ENCODE measurements at places on chromosomes 7 and 10.

DNA sequence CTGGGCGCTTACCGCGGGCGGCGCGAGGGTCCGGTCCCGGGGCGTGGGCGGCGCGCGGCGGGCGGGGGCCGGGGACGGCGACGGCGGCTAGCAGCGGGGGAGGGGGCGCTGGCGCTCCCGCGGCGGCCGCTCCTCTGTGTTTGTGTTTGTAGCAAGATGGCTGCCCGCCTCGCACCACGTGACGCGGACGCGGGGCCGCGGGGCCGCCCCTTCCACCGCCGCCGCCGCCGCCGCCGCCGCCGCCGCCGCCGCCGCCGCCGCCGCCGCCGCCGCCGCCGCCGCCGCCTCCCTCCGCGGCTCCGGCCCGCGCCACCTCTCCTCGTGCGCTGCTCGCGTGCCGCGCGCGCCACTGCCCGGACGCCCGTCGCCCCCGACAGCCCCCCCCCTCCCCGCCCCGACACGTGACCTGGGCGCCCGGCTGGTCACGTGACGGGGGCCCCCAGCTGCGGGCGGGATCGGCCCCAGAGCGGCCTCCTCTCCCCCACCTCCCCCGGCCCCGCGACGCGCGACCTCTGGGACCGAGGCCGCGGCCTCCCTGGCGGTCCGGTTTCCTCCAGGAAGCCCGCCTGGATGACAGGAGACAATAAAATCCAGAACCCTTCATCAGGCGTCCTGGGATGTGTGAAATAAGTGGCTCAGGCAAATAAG is at the start of gene GIGYF1:
Gene GIGYF1, minus strand, starts transcription at position 153 of the 648 bp plus-strand sequence. CDS start 6,012 bp downstream, outside the sequence.
- DNase-seq, result peak; percentile 77

GRCh38 chr10:35855155-35855947 is 213.3 kb upstream of the FZD8 start:
- no peak for DNase-seq

GRCh38 chr10:43199684-43200537 is 61.7 kb downstream of the CSGALNACT2 start:
- DNase-seq, result no peak

DNA sequence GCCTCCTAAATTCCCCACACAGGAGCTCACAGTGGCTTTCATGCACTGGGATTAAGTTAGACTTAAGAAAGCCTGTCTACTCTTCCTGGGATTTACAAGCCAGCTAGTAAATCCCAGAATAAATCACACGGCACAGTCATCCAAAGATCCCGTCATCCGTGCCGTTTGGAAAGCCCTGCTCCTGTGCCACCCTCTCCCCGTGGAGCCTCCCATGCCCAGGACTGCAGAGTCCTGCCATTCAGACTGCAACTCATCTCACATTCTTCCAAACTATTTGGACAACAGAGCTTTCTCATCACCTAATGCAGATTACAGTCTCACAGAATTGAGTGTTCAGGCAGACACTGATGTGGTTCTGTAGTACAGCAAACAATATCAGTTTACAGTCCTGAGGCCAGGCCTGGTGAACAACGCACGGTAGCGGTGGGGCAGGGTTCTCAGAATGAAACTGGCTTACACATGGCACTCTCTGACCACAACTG is 166.5 kb downstream of the EGFR start:
- no peak for DNase-seq

- DNase-seq, result no peak
Measured at GRCh38 chr7:150516956-150517745, 2.5 kb downstream of the GIMAP7 start.

- DNase-seq, result peak; percentile 17
Measured at GRCh38 chr7:129343099-129343700, 91.0 kb upstream of the STRIP2 start.

- DNase-seq, result no peak
Measured at GRCh38 chr7:112103246-112103645, 103.0 kb downstream of the DOCK4 start.

DNA sequence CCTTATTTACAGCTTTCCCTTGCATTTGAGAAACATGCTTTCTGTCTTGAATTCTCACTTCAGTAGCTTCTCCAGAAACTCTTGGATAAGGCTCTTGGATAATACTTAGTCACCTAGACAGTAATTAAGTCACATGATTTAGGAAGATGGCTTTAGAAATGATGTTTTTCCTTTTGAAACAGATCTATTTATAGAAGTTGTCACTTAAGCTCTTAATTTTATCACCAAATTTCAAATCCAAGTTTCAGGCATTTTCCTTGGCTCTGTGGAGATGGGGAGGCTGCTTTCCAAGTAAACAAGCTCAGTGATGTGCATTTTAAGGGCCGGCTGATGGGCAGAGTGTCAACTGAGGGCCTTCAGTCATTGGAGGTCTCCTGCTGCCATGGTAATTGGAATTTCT is 130.3 kb downstream of the SRI start:
- no peak for DNase-seq

DNA sequence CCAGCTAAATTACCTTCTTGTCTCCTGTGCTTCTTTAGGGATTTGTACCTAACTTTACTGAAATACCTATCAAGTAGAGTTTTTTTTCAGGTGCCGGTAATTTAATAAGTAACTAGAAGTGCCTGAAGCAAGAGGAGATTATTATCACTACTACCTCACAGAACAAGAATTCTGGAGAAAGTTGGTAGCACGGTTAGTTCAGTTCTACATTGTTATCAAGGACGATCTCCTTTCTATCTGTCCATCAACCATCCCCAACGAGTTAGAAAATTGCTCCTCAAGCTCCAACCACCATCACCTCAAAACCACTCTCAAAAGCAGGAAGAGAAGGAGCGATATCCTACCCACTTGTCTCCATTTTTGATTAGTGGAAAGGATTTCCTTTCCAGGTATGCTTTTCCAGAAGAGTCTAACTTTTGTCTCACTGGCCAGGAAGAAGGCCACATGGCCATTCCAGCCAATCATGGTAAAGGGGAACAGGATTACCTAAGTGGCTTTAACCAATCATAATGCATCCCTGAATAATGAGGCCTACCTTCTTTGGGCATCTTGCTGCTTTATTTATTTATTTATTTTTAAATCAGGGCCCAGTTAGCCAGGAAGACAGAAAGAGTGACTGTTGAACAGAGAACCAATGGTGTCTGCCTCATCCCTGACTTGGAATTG is 265.2 kb downstream of the SNX13 start:
- DNase-seq, result no peak

DNA sequence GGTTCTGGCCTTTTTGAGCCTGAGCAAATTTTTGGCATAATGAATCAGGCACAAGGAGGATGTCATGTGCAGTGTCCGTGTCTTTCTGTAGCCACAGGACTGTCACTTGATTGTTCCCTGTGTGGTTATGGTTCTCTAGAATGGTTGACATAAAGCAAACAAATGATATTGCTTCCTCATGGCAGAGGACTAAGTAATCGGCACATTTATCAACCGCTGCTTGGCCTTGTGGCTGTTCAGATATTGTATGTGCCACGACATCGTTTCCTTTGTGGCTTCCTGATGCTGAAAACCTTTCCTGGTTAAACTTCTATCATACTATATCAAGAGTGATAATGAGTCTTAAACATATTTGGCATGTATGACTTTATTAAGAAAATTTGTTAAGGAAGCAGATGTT is 598.8 kb downstream of the SUGCT start:
- DNase-seq, result no peak

DNA sequence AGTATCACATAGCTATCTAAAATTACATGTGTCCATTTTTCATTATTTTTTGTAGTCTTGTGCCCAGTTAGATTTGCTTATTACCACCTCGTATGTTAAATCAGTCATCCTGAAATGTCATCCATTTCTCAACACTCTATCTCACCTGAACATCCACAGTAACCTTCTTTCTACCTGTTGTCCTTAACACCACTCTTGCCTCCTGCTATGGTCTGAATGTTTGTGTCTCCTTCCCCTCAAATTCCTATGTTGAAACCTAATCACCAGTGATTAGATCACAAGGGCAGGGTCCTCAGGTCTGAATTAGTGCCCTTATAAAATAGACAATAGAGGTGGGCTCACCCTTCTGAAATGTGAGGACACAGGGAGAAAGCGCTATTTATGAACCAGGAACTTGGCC is 80.2 kb upstream of the ASAH2 start:
- no peak for DNase-seq

DNA sequence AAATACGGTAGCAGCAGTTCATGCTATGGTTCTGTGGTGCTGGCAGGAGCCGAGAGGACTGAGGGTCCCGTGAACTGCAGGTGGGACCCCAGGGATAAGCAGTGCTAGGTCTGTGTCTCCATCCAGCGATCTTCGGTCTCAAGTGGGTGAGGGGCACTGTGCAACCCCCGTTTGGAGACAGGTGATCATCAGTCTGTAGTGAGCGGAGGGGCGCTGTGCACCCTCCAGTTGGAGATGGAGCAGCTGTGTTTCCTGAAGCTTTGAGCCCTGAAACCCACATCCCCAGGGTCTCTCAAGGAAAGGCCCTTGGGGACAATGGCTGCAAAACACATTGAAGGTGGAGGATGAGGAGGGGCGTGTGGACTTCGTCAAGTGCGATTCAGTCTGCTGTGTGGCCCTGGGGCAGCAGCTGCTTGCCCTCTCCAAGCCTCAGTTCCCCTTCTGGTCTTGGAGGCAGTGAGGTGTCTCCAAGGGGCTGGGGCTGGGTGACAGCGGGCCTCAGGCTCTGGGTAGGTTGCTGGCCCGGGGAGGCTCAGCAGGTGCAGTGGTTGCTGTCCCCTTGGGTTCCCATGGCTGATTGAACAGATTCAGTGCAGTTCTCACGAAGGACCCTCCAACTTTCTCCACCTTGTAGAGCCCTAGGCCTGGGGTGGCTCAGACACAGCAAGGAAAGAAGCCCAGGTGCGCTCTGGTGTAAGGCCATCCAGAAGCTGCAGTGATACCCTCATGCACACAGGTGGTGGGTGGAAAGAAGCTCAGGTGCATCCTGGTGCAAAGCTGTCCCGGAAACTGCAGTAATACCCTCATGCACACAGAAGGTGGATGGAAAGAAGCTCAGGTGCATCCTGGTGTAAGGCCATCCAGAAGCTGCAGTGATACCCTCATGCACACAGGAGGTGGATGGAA is 160.6 kb downstream of the ADARB2 start:
- no peak for DNase-seq

- no peak for DNase-seq
Measured at GRCh38 chr10:44552726-44553125, 167.8 kb upstream of the CXCL12 start.

GRCh38 chr10:126504063-126504760 is 115.9 kb upstream of the ADAM12 start:
- DNase-seq, result no peak

- DNase-seq, result no peak
Measured at GRCh38 chr10:132335189-132336063, 3.4 kb downstream of the LRRC27 start.

DNA sequence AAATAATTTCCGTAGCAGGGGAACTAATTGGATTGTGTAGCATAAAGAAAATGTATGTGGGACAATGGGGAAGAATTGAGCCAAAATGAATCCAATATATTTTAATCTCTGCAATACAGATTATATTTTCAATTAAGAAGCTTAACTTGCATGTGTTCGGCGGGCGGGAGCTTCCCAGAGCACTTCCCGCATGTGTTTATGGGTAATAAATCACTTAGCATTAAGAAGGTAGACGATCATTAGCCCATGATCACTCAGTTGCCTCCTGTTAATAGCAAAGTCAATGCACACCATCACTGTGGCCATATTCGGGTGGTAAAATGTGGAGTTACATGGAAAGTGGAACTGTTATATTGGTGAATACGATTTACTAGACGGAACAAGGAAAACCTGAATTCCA is 122.9 kb upstream of the INSYN2A start:
- no peak for DNase-seq

DNA sequence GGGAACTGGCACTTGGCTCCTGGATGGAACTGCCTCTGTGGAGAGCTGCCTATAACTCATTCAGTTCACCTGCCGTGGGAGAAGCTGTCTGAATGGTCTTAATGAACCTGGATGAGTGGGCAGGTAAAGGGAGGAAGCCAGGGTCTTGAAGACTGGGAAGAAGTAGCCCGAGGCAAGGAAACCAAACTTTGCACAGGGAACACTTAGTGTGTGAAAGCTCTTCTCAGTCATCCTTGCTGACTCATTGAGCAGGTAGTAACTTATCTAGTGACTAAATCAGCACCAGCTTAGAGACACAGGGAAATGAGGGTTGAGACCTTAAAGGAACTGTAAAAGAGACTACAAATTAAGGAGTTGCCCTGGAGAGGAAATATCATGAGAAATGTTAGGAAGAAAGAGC is 9.9 kb downstream of the LRRC4 start:
- DNase-seq, result no peak

DNA sequence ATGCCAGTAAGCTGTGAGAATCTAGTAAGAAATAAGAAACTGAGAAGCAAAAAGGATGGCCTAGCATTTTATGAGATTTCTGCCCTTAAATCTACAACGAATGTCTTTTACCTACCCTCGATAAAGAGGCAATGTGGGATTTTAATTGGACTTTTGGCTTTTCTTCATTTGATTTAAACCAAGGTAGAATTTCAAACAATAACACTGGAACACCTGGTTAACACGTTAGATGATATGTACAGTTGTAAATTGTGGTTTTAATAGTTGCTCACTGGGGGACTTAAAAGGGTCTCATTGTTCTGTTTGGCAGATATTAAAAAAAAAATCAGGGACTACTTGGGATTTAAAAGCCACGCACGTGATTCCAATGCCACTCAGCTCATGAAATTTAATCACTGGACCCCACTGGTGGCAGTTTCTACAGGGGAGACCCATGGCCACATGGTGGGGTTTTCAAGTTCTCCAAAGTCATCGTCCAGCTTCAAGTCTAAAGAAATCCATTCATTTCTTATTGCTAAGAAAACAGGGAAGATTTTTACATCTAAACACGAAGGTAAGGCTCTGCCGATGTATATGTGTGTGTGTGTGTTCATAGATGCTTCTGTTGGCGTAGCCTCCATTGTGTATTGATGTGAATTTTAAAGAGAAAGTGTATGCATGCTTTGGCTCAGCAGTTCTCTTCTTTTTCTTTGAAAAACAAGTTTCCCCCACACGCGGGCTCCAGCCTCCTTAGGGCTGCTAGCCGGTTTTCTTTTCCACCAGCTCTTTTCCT is 588.6 kb upstream of the MKI67 start:
- no peak for DNase-seq

GRCh38 chr10:88755753-88756152 is 4.1 kb upstream of the LIPN start:
- no peak for DNase-seq

DNA sequence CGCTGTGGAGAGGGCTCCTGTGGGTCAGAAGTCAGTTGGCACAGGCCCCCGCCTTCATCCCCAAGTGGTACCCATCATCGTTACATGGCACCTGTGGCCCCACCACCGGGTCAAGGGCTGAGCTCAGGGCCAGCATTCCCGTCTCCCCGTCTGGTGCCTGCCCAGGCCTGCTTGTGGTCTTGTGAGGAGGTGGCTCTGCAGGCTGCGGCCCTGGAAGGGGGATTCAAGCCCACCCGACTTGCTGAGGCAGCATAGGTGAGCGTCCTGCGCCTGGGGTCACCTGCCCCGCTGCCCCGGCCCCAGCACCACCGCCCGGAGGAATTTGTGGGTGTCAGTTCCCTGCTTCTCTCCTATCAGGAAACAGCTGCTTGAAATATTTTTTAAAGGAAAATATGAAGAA is 53.0 kb upstream of the EN2 start:
- no peak for DNase-seq

All from CD4-positive, alpha-beta memory T cell (primary cell).